T-cell (primary cell): ENCODE measurements at places on chromosomes 6 and 20.

- no peak for DNase-seq
Observed at GRCh38 chr6:129029778-129030177, 146.8 kb downstream of the LAMA2 start.

- DNase-seq: no peak
Observed at GRCh38 chr20:4272225-4272624, 256.9 kb upstream of the RNF24 start.

GRCh38 chr6:92820601-92821000, 598.8 kb downstream of the EPHA7 start:
- no peak for DNase-seq

GRCh38 chr6:25998379-25998778, 35.8 kb downstream of the TRIM38 start:
- no peak for DNase-seq

- DNase-seq: no peak
Observed at GRCh38 chr20:38196076-38196475, 31.0 kb upstream of the TGM2 start.

DNA sequence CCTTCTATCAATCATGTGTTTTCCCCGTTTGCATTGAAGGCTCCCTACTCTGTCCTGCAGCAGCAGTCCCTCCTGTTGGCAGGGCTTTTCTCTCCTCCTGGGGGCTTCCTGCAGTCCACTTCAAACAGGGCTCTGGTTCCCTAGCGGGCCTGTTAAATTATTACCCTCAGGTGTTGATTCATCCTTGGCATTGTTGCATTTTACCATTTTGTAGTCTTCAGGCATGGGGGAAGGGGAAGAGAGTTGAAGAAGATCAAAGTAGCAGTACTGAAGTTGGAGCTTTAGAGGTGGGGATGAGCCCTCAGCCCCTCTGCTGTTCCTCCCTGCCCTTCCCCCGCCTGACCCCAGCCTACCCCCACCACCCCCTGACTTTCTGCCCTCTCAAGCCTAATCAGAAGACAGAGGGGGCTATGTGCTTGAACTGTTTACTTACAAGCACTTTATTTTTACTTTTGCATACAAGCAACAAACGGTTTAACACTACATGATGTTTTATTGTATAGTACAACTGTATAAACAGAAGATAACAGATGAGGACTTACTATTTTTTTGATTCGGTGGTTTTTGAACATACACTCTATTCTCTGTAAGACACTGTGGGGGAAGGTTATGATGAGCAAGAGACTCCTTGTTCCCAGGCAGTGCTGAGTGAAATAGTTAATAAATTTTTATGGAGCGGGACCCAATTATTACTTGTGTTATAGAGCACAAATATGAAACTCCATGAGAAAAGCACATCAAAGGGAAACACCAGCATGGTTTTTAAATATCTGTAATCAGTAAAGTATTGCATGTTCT, 169.7 kb downstream of the EYA4 start:
- no peak for DNase-seq

GRCh38 chr6:135159531-135159930, 21.6 kb upstream of the MYB start:
- DNase-seq: no peak

DNA sequence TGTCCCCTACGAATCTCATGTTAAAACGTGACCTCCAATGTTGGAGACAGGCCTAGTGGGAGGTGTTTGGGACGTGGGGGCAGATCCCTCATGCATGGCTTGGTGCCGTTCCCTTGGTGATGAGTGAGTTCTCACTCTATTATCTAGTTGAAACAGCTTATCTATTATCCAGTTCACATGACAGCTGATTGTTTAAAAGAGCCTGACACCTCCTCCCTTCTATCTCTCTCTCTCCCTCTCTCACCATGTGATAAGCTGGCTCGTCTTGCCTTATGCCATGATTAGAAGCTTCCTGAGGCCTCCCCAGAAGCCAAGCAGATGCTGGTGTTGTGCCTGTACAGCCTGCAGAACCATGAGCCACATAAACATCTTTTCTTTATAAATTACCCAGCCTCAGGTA, 32.9 kb upstream of the RIPK1 start:
- DNase-seq: no peak

DNA sequence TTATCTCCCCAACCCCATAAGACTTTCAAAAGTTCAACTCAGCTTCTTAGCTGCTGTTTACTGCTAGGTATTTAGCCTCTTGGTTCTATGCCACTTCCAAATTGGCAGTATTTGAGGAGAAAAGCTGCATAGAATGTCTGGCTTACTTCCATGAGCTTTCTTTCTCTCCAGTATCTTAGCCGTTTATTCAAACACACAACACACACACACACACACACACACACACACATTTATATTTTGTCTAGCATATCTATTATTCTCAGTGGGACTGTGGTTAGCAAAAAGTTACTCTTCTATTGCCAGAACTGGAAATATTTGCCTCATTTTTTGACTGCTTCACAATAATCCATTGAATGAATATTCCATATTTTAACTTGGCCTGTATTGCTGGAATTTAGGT, 634.2 kb upstream of the IMPG1 start:
- DNase-seq: no peak

- no peak for DNase-seq
Observed at GRCh38 chr6:15368186-15368585, 122.3 kb downstream of the JARID2 start.

DNA sequence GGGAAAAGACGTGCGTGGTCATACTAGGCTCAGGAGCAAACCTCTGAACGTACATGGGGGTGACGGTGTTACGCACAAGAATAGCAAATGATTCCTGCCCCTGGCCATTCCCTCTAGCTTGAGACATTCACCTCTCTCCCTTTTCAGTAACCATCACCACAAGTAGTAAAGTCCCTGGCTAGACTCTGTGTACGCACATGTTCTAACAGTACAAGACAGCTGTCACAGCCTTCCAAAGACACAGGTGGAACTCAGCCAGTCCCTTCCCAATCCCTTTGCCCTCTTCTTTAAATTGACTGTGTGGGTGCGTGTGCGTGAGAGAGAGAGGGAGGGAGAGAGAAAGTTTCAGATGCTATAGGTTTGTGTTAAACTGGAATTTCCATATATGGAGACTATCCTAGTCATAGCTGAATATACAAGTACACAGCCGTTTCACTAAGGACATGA, 67.3 kb downstream of the LY86 start:
- no peak for DNase-seq

- DNase-seq: no peak
Observed at GRCh38 chr20:46509523-46509922, 3.8 kb downstream of the ZNF334 start.

DNA sequence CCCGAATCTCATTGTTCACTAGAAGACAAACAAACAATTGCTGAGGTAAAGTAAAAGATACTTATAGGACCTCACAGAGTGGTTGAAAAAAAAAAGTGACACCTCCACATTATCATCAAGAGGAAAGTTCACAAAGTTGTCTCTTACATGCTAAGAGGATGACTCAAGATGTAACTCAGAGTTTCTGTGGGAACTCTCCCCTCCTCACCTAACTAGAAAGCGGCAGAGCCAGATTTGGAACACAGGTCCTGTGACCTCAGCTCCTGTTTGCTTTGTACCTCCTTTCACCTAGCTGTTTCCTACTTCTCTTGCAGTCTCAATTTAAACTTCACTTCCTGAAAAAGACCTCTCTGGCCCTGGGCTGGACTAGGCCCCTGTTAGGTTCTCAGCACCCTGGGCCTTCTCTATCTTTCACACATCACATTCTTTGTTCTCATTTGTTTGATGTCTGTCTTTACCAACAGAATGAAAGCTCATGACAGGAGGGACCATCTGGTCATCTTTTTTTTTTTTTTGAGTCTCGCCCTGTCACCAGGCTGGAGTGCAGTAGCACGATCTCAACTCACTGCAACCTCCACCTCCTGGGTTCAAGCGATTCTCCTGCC, 60.8 kb downstream of the CD24 start:
- no peak for DNase-seq

GRCh38 chr6:137883400-137884148, 16.5 kb downstream of the TNFAIP3 start:
- peak; percentile 43 for DNase-seq

DNA sequence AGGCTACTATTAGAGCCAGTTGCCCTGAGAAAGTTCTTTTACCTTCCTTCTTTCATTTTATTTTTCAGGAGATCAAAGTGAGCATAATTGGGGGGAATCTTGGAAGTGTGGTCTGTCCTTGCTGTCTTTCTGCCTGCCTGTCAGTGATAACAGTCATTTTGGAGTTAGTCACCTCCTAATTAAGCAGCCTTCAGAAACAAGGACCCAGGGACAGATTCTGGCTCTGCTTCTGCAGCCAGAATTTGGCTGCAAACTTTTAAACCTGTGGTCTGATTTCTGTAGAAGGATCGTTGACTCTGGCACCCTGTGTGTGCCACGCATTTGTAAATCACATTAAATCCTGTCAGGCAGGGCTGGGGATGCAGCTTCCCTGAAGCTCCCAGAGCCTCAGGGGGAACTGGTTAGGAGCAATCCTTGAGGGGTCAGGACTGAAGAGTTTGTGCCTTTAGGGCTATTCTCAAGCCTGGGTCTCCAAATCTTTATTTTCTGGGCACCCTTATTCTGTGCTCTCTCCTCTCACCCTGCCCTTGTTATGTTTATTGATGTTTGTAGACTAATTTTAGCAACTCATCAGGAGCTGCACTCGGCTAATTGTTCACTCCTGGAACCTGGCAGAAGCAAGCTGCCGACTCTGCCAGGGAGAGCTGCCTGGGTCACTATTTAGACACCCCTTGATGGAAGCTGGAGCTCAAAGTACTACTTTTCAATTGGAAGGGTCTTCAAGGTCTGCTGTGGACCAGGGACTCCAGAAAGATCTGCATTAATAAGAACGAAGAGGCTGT, 6.8 kb downstream of the NOX3 start:
- DNase-seq: no peak

GRCh38 chr6:90895299-90896074, 308.6 kb upstream of the MAP3K7 start:
- DNase-seq: no peak

GRCh38 chr6:21500314-21501020, 93.1 kb upstream of the SOX4 start:
- no peak for DNase-seq

GRCh38 chr6:31701666-31702404, 1.3 kb downstream of the ABHD16A start:
- no peak for DNase-seq

GRCh38 chr6:167827583-167828324, 1.0 kb downstream of the AFDN start:
- DNase-seq: no peak

- DNase-seq: no peak
Observed at GRCh38 chr6:101303495-101303894, 90.0 kb upstream of the GRIK2 start.

DNA sequence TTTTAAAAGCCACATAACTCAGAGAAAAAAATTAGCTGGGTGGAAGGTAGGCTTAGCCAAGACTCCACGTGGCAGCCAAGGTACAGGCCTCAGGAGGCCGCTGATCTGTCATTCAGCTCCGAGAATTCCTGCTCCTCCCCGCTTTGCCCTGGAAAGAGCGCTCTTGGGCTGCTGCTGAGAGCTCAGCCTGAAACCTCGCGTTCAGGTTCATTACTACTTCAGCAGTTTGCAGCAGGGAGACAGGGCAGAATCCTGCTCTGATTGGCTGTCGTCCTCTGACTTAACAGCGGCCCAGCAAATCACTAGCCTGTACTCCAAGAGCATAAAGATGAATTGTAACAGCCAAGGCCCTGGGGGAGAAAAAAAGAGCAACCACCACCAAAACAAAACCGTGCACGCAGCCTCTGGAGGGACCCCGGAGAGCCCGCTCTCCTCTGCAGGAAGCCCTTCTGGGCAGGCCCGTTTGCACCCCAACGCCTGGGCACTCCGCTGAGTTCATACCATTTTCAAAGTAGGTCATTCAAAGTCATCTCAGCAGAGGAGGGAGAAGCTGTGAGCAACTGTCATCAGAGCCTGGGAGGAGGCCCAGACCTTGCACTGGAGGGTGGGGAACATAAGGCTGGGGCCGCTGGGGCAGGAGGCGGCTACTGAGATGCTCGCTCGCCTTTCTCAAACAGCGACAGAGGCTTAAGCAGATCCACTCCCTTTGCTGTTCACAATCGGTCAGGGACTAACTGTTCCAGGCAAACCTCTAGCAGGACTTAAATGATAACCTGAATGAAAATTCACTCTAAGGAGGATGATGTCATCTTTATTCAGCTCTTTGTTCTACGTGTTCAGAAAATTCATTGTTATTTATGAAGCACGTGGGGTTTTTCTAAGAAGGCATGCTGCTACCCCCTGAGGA, 42.3 kb upstream of the ATXN1 start:
- DNase-seq: no peak
